ENCODE measurements at places on chromosomes 2 and 18.

- DNase-seq, result no peak
These were observed at the start of gene CCDC195 for GRCh38 chr2:224716201-224716600. CCDC195 (minus strand) TSS chr2:224716365; CDS start chr2:224716365, 0 bp downstream.

GRCh38 chr2:70779491-70779890, 11.0 kb downstream of the FIGLA start:
- no peak for DNase-seq

DNA sequence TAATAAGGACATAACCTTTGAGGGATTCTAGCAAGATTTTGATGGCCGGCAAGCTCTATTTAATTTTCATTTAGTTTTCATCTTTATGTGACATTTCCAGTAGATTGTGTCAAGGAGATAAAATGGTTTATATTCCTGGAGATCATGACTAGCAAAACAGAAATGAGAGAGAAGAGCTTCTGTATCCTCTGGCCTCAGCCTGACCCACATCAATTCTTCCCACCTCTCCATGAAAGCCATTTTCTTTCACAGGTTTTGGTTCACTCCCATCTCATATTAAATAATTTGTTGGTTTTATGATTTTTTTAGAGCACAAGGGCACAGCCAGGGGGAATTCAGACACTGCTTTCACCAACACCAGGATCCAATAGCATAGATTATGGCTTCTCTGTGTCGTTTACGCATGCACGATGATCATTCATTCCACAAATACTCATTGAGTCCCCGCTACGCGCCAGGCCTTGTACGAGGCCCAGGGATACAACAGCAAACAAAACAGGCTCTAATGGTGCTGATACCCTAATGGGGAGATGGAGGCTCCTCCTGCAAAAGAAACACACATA, 85.9 kb downstream of the SH3BP4 start:
- no peak for DNase-seq

DNA sequence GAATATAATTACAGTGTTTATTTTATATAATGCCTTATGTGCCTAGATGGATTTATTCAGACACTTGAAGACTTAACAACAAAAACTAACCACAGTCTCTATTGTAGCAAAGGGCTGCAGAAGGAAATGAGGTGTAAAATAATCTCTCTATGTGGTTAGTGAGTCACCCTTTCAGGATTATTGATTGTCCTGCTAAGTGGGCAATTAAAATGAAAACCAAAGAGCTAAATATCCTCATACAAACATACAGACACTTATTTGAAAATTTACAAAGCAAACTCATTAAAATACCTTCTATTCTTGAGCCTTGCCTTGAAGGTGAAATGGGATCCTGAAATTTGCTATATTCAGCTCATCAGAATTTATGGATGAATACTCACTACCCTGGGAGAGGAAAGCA, 27.7 kb upstream of the DCC start:
- DNase-seq, result no peak

DNA sequence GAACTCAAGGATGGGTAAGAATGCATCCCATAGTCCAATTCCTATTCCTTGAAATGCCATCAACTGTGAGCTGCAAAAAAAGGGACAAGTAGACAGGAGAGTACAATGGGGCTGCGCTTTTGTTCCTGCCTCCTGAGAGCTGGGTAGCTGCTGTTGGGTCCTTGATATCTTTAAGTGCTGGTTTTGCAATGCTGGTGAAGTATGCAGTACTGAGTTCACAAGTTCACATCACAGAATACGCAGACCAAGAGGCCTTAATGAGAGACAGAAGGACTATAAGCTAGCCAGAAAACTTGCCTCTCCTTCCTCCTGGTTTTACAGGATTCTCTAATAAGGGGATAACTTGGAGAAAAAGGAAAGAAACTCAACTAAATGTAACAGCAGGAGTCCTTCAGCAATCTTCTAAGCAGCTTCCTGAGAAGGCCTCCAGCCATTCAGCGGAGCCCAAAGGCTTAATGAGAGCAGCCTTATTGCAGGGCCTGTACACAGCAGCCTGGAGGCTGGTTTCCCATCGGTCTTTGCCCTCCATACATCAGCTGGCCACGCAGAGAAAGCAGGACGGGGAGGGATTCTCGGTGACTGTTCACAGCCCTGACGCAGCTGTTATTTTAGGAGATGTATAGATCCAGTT, 293.1 kb downstream of the CDCA7 start:
- no peak for DNase-seq

DNA sequence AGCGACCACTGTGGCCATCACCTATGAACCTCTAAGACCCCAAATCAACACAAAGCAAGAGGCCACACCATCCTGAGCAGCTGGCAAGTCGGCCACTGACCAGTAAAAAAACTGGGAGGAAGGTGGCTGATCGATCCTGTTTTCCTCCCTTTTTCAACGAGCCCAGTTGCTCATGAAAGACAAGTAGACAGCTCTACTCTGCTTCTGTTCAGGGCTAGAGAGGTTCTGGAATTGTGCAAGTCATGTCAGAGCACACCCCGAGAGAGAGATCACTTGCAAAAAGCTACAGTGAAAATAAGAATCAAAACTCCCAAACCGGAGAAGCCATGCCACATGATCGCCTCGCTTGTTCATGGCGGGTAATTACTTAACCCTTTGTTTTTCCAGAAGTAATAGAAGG, 34.6 kb downstream of the ZNF516 start:
- no peak for DNase-seq

- DNase-seq, result no peak
These were observed 3.3 kb downstream of the TFCP2L1 start for GRCh38 chr2:121281694-121282093.

DNA sequence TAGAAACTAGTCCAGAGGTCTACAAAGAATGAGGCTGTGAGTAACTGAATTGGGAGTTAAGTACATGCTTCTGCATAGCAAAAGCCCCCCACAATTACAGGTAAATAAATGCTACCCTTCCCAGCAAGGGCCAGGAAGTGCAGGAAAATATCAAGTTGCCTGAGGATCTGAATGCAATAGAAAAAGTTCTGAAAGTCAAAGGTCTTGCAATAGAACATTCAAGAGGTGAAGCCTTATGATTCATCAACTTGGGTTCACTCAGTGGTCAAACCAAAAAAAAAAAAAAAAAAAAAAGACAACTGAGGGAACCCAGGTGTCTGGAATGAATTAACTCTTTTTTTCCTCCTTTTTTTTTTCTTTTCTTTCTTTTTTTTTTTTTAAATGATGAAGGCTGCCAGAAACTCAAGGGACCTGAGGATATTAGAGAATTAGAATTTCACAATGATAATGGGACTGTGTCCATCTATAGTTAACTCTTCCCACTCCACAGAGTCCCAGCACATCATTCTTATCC, 42.9 kb upstream of the RFX8 start:
- DNase-seq, result no peak

- DNase-seq, result no peak
These were observed 1103.6 kb downstream of the LRP1B start for GRCh38 chr2:141027221-141027620.

- no peak for DNase-seq
These were observed 5.6 kb downstream of the PHLPP1 start for GRCh38 chr18:62720766-62721613.
